Stimulated activated CD4-positive, alpha-beta T cell treated with anti-CD3 and anti-CD28 coated beads, TNF-alpha, amount 100 ng/mL, for 48 hours (primary cell): ENCODE measurements at places on chromosomes 13 and 19.

DNA sequence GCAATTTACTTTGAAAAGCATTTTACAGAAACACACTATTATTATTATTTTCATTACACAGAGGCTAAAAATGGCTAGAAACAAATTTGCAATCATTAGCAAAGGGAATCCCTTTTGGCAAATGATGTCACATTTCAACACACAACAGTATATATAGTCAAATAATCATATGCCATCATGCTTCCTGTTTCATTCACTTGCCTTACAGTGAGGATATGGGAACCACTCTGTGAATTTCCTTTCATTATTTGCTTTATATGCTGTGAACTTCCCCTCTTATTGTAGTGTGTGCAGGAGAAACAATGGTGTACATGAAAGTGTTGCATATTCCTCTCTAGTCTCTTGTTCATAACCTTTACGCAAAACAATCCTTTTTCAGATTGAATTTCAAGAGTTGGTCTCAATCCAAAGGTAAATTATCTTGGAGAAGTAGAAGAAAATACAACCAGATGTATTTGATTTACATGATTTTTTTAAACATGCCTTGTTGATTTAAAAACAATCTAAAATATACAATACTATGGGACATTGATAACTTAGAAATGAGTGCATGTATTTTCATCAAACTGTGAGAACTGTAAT, 657.3 kb downstream of the EFNB2 start:
- DNase-seq: no peak

- DNase-seq: no peak
Observed at GRCh38 chr13:20053016-20053415, 94.5 kb downstream of the ZMYM2 start.

- DNase-seq: no peak
Observed at GRCh38 chr13:59269476-59269875, 894.3 kb downstream of the DIAPH3 start.

DNA sequence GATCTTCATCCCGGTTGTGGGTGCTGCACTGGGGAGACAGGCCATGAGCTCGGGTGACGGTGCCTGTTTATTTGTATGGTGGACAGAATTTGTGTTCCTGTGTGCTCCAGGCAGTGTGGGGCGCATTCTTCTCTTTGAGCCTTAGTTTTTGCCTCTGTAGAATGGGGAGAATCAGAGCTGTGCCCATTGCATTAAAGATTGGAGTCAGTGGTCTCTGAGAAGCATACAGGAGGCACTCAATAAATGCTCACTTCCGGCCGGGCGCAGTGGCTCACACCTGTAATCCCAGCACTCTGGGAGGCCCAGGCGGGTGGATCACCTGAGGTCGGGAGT, 23.0 kb downstream of the NFIC start:
- DNase-seq: no peak

- DNase-seq: no peak
Observed at GRCh38 chr13:79973533-79973963, 367.4 kb downstream of the SPRY2 start.

- DNase-seq: no peak
Observed at GRCh38 chr19:51729781-51730180, 6.0 kb upstream of the HAS1 start.

- no peak for DNase-seq
Observed at GRCh38 chr13:42878721-42879120, 97.3 kb downstream of the FAM216B start.

DNA sequence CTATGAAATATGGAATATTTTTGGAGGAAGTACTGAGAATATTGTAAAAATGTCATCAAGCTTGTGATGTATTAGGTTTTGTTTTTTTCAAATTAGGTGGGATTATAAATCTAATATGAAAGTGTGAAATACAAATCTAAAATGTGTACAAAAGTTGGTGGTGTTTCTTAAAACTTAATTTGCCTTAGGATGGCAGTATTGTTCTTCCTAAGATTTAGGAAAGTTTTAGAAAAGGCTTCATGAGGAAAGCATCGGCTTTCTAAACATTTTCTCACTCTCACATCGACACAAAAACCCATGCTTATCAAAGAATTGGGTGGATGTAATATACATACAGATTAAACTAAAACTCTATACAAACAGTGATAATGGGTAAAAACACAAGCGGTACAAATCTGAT, 972.0 kb upstream of the PCDH20 start:
- no peak for DNase-seq

- DNase-seq: no peak
Observed at GRCh38 chr13:112102243-112102642, 35.3 kb downstream of the SOX1 start.

DNA sequence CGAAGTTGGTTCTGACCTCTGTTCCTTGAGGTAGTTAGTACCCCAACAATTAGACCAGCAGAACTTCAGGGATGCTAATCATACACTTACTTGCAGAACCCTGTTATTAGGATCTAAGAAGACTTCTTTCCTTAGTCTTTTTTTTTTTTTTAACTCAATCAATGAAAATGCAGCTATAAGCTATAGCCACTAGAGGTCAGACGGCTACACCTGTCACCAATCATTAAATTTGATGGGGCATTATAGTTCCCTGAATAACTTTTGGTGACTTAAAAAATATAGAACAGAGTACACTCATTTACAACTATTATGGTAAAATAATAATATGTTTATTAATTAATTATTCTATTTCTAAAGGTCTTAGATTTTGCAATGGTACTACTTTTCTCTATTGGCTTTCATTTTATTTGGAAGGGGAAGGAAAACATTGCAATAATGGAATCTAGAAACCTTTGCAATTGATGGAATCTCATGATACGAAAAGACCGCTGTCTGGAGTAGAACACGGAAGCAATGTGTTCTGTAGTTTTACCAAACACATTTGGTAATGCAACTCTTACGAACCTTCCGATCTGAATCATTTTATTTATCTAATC, 483.2 kb downstream of the DIAPH3 start:
- no peak for DNase-seq

GRCh38 chr13:51970349-51970748, 40.9 kb downstream of the ATP7B start:
- DNase-seq: no peak

GRCh38 chr19:2800506-2800905, 15.2 kb downstream of the THOP1 start:
- DNase-seq: no peak

- DNase-seq: no peak
Observed at GRCh38 chr19:3823350-3823713, 37.2 kb upstream of the MATK start.

- DNase-seq: no peak
Observed at GRCh38 chr13:24927810-24928404, 163.9 kb downstream of the RNF17 start.

DNA sequence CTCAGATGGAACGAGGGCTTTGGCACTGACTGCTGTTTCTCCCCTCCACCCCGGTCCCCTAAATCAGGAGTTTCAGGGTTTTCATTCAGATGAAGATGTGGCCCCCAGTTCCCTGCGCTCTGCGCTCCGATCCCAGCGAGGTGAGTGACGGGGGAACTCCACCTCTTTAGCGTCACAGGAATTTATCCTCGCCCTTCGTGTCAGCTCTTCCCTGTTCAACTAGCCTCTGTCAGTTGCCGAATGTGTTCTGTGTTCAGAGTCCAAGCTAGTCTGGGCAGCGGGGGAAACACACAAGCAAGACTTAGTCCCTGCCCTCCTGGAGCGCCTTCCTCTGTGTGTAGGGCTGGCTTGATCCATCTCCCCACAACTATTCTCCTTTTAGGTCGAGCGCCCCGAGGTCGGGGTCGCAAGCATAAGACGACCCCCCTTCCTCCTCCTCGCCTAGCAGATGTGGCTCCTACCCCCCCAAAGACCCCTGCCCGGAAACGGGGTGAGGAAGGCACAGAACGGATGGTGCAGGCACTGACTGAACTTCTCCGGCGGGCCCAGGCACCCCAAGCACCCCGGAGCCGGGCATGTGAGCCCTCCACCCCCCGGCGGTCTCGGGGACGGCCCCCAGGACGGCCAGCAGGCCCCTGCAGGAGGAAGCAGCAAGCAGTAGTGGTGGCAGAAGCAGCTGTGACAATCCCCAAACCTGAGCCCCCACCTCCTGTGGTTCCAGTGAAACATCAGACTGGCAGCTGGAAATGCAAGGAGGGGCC, 1.8 kb downstream of the KMT2B start:
- no peak for DNase-seq

DNA sequence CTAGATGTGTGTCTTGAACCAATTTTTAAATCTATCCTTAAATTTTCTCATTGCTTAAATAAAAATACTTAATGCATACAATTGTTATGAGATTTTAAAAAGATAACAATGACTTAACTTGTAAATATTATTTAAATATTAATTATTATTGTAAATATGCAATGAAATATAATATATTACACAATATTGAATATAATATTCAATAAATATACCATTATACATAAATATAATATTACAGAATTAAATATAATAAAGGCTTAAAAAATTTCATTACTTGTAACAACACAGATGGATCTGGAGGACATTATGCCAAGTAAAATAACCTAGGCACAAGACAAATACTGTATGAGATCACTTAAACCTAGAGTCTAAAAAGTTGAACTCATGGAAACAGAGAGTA, 1532.3 kb downstream of the PCDH9 start:
- no peak for DNase-seq

GRCh38 chr19:28168557-28168956, 1044.4 kb downstream of the UQCRFS1 start:
- DNase-seq: no peak

GRCh38 chr13:53499576-53500133, 471.0 kb downstream of the OLFM4 start:
- no peak for DNase-seq

- DNase-seq: no peak
Observed at GRCh38 chr19:54420383-54421168, 5.3 kb downstream of the TTYH1 start.

DNA sequence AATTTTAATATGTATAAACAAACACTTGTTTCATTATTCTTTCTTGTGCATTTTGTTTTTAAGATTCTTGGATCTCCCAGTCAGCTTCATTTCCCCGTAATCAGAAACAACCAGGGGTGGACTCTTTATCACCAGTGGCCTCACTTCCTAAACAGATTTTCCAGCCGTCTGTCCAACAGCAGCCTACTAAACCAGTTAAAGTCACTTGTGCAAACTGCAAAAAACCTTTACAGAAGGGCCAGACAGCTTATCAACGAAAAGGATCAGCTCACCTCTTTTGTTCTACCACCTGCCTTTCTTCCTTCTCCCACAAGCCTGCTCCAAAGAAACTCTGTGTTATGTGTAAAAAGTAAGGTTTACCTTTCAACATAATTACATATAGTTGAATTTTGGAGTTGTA, 44.3 kb downstream of the ZMYM2 start:
- no peak for DNase-seq

- DNase-seq: no peak
Observed at GRCh38 chr13:82867284-82867683, 1015.0 kb downstream of the SLITRK1 start.

DNA sequence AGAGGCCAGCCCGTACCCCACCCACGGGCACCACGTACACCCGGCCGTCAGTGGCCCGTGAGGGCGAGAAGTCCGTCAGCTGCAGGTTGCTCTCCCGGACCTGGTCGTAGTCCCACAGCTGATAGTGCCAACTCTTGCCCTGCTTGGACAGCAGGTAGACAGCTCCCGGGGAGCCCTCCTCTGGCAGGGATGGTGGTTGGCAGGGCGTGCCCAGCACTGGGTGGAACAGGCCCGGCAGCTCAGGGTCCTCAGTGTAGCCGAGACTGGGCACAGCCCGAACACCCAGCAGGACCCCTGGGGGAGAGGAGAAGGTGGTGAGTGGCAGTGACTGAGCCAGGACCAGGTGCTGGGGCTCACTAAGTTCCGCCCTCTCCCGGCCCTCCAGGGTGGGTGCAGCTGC, 7.8 kb downstream of the ACTMAP start:
- DNase-seq: no peak

DNA sequence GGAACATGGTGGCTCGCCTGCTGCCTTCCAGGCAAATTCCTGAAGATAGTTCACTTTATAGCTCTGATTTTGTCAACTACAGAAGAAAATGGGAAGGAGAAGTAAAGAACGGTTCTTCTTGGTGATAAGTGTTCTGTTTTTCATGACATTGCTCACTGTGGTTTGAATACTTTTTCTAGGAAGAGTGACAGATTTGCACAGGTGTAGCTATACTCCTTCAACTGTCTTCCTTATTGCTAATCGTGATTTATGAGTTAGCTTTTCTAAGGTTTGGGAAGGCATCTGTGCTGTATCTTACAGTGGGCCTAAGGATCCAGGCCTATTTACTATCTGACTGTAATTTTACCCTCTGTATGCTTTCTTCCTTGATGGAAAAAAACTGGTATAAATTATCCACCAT, 405.6 kb downstream of the NDFIP2 start:
- no peak for DNase-seq

DNA sequence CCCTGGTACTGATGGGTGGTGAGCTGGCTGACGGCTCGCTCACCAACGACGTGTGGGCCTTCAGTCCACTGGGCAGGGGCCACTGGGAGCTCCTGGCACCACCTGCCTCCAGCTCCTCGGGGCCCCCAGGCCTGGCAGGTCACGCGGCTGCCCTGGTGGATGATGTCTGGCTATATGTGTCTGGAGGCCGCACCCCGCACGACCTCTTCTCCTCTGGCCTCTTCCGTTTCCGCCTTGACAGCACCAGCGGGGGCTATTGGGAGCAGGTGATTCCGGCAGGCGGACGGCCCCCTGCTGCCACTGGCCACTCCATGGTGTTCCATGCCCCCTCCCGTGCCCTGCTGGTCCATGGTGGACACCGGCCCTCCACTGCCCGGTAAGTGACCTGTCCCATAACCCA, 10.5 kb downstream of the MEGF8 start:
- no peak for DNase-seq
